NCI-H1694 treated with DMSO at 0.1 percent for 48 hours (cell line): ENCODE measurements at places on chromosomes 16 and 17.

GRCh38 chr17:59561042-59561441 is 4.4 kb upstream of the DHX40 start:
- DNase-seq, result peak; percentile 20

DNA sequence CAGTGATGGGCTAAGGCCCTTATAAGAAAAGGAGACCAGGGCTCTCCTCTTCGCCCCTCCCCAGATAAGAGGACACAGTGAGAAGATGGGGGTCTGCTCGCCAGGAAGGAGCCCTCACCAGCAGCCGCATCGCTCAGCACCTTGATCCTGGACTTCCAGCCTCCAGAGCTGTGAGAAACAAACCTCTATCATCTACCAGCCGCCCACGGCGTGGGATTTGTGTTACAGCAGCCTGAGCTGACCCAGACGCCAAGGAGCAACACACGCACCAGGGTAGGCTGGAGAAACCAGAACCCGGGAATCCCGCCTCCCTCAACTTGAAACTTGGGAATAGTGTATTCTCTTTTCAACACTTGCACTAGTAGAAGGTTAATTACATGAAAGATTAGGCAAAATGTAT is 4.2 kb upstream of the ZG16B start:
- DNase-seq, result no peak

GRCh38 chr17:77801545-77802332 is 156.8 kb upstream of the TNRC6C start:
- peak; percentile 91 for DNase-seq

DNA sequence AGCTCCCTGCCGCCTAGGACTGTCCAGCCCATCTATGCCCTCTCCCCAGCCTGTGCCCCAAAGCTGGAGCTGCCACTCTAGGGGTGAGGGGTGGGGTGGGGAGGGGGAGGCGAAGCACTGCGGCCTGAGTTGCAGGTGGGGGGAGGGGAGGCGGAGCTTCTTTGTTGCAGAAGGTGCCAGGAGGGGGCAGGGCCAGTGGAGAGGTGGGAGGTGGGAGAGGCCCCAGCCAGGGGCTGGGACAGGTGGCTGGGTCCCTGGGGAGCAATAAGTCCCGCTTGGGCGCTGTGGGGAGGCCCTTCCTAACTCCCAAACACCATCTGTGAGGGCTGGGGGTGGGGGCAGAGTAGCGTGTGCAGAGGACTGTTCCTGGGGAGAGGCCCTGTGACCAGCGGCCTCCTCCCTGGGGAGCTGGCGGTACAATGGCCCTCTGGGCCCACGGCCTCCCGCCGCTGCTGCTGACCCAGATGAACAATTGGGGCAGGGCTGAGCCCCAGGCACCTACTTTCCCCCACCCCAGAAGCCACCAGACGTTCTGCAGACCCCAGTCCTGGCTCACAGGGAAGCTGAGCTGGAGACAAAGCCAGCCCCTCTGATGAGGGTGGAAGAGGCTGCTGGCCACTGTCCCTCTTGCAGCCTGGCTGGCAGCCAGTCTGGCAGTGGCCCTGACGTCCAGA is 2.2 kb upstream of the NTN3 start:
- peak; percentile 94 for DNase-seq

- DNase-seq, result no peak
Measured at GRCh38 chr17:75096082-75096625, 8.4 kb downstream of the SLC16A5 start.

DNA sequence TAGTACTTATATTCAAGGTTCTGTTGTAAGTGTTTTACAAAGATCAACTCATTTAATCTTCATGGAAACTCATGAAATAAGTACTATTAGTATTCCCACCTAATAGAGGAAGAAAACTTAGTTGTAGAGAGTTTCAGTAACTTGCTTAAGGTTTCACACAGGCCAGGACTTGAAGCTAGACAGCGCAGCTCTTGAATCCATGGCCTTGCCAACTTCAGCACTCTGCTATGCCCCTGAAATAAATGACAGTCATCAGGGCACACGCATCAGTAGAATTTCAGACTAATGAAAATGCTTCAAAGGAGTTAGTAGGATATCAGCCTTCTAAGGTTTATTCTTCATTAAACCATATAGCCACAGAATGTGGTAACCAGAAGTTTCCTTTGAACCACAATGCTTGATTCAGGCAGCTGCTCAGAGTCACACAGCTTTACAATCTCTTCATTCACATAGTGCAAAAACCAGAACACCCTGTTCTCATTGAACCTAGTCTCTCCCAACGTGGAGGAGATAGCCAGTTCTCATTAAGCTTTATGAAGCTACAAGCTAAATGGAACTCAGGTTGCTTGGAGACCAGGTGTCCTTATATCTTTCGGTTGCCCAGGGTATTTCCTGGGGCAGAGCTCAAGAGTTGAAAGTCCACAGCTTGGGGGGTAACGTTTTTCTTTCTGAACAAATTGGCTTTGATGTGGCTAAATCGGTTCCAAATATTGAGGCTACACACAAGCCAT is 39.7 kb downstream of the KCNJ2 start:
- DNase-seq, result no peak

GRCh38 chr17:10112962-10113361 is 85.4 kb downstream of the GAS7 start:
- no peak for DNase-seq

DNA sequence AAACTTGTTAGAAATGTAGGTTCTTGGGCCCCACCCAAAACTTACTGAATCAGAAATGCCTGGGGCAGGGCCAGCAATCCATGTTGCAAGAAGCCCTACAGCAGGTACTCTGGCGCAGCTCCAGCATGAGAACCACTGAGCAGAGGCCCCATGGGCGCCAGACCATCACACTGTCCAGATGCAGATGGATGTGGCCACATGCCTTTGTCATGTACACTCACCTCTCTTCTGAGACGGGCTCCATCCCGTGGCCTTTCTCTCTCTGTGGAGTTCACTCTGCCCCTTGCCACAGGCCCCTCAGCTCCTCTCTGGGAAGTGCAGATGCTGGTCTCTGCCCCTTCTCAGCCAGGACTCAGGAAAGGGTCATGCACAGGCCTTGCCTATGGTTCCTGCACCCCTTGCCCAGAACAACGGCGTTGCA is 2.3 kb upstream of the CCNF start:
- no peak for DNase-seq

DNA sequence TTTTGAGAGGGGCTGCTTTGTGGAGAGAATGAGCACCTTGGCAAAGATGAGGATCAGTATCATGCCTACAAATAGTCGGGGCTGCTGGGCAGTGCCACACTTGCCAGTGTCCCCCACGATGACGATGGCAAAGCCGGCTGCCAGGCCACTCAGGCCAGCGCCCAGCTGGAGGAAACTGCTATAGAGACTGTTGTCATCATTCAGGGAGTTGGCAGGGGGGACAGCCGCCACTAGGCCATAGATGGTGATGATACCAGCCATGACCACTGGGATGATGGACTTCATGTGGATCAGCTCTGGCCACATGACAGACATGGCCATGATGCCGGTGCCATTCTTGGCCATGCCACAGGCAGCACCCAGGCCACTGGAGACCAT is 23.8 kb downstream of the MINK1 start:
- DNase-seq, result no peak

DNA sequence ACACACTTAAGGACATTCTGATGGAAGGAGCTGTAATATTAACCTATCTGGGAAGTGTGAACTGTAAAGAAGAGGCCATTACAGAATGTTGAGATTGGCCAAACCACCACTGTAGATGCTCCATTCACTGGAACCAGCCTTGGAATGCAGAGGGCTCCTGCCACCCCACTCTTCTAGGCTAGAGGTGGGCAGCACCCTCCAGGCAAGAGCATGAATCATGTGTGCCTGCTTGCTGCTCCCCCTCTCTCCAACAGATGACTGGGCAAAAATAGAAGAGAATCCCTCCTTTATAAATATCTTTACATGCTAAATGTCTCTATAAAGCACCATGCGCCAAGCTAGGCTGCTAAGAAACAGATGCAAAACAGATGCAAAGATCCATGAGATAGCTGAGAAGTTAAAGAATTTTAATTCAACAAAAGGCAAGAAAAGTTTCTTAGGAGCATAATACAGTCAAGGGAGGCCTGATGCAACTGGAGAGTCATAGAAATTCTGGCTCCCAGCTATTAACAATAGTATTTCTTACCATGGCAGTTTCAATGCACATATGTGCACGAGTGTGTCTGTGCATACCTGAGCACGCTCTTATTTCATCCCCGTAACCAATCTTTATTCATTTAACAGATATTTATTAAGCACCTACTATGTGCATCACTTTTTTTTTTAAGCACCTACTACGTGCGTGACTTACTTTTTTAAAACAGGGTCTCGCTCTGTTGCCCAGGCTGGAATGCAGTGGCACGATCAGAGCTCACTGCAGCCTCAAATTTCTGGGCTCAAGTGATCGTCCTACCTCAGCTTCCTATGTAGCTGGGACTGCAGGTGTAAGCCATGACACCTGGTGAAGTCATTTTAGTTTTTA is 53.6 kb downstream of the GRIN2A start:
- DNase-seq, result no peak
